ENCODE measurements at places on chromosomes 1 and 21.
A peak's percentile ranks its signal among the peaks of the same experiment; 100 is the strongest.

- no peaks in the 10 kb centered on the region for H3K4me1 ChIP-seq
- H3K27me3 ChIP-seq: no peaks in the 10 kb centered on the region
- no peak overlapping the region for H3K4me3 ChIP-seq
- H3K36me3 ChIP-seq: no peaks in the 10 kb centered on the region
- no peak overlapping the region for H3K27ac ChIP-seq
These were observed 7.7 kb upstream of the SLC5A9 start for GRCh38 chr1:48214820-48215219.

DNA sequence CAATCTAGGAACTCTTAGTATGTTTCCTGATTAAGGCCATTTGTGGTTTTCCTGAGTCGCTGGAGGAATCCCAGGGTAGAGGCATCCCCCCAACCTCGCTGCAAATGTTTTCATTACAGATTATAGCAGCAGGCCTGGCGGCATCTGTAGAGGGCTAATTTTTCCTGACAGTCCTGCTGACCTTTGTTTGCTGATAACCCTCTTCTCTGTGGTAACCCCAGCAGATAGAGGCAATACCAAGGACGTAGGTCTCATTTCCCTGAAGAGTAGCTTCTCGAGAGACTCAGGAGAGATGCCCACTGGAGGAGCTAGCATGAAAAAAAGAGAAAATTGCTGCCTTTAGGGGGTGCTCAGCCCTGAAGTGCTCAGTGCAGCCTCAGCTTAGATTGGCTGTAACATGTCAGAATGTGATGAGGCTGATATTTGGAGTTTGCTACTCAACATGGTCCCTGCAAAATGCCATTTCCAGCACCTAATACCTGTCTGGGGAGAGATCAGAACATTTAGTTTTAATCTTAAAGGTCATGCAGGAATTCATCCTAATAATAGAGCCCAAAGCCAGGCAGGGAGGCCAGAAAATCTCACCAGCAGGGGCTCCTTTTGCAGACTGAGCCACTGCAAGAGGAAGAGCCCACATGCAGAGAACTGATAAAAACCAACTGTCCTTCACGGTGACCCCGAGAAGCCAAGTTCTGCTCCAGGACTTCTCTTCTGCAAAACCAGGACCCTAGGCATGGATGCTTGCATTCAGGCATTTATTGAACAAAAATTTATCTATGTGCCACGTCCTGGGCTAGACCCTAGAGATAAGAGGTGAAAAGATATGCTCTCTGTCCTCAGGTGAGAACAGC is 184.5 kb downstream of the KAZN start:
- no peak overlapping the region for H3K4me3 ChIP-seq
- H3K27me3 ChIP-seq: peaks cover 5% of the 10 kb centered on the region
- no peak overlapping the region for H3K27ac ChIP-seq
- peak; percentile 31 for DNase-seq
- peaks cover 4% of the 10 kb centered on the region for H3K4me1 ChIP-seq

DNA sequence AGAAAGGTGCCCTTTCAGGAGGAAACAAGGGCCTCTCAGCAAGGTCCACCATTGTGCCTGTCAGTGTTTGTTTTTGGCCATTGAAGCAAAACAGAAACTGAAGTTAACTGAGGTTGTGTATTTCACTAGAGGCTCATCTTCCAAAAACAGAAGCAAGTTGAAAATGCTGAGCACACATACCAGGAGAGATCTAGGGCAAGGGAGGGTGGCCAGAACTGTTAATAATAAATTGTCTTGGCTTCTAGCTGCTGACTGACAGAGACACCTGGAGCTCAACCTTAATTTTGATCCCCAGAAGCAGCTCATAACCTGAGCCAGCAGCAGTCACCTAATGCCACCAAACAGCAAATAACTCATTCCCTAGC is 5.2 kb downstream of the AGMAT start:
- H3K27me3 ChIP-seq: no peaks in the 10 kb centered on the region
- H3K4me1 ChIP-seq: peaks cover 7% of the 10 kb centered on the region

GRCh38 chr1:75171876-75172275 is 37.7 kb downstream of the LHX8 start:
- no peaks in the 10 kb centered on the region for H3K36me3 ChIP-seq
- H3K27me3 ChIP-seq: no peaks in the 10 kb centered on the region
- DNase-seq: no peak
- H3K4me1 ChIP-seq: no peaks in the 10 kb centered on the region
- no peak overlapping the region for H3K4me3 ChIP-seq

DNA sequence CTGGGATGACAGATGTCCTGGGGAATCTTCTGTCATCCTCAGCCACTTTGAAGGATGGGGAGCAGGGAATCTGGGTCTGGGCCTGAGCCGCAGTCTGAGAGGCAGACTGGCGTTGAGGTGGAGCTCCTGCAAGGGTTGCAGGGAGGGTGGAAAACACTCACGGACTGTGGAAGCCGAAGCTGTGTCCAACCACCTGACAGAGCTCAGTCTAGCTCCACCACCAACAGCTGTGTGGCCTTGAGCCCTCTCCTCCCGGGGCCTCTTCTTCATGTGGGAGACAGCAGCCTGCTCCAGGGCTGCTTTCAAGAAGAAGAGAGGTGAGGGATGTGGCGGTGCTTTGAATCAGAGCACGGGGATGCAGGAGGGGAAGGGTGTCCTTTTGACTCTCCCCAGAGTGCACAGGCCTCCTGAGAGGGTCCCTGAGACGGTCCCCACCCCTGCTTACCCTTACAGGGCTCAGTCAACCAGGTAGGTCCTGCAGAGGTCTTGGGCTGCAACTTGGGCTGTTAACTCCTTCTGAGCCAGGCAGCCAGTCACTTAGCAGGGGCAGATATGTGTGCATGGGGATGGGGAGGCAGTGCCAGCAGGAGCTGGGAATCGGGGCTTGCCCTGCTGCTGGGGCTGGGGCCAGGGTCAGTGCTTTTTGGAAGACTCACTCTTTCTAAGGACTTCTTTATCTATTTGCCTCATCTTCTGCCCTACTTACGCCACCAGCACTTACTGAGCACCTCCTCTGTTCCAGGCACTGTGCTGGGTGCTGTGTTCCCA is 216.3 kb downstream of the PTPRU start:
- H3K4me1 ChIP-seq: peaks cover 3% of the 10 kb centered on the region
- DNase-seq: no peak
- peaks cover 15% of the 10 kb centered on the region for H3K27me3 ChIP-seq
- no peak overlapping the region for H3K27ac ChIP-seq

- H3K36me3 ChIP-seq: no peaks in the 10 kb centered on the region
- H3K4me3 ChIP-seq: no peak overlapping the region
- no peaks in the 10 kb centered on the region for H3K27me3 ChIP-seq
- DNase-seq: no peak
- no peak overlapping the region for H3K27ac ChIP-seq
These were observed 97.9 kb downstream of the USH2A start for GRCh38 chr1:216325336-216325735.

- DNase-seq: peak; percentile 93
- H3K27ac ChIP-seq: no peak overlapping the region
- no peaks in the 10 kb centered on the region for H3K36me3 ChIP-seq
- H3K4me3 ChIP-seq: no peak overlapping the region
- no peaks in the 10 kb centered on the region for H3K27me3 ChIP-seq
These were observed 154.2 kb upstream of the ZNHIT6 start for GRCh38 chr1:85862456-85862855.

- no peaks in the 10 kb centered on the region for H3K36me3 ChIP-seq
- no peaks in the 10 kb centered on the region for H3K4me1 ChIP-seq
- no peak overlapping the region for H3K27ac ChIP-seq
- no peak overlapping the region for H3K4me3 ChIP-seq
These were observed 703 bp upstream of the KRTAP12-1 start for GRCh38 chr21:44682580-44683151.

DNA sequence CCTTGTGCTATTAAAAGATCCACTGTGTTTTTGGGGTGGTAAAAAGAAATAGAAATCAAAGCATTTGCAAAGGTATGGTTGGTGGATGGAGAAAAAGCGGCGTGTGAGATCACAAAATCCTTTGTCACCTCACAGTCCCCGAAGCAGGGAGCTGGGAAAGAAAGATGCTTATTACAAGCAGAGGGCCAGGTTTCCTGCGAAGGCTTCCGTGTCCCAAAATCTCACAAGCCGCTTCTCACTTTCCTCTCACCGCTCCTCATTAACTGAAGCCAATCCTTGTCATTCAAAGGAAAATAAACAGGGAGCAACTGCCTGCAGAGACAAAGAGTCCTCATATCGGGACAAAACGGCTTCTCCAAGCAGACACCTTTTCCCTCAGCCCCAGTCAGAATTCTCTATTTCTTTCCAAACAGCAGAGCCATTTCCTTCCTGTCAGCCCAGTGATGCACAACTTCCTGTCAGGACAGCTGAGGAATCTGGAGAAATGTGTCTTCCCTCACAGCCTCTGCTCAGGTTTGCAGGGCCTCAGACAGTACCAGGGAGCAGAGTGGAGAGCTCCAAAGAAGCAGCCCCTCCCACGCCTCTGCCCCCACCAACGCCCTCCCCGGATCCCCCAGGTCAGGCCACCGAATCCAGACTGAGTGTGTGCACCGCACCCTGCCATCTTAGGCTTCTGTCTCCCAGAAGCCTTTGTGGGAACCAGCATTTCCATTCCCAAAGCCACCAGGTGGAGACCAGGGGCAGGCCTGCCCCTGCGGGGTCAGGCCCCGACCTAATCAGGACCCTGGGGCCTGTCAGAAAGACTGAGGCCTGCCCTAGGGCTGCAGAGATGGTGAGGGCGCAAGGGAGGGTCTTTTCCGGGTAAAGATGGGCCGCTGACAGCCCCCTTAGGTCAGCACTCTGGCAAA is 29.6 kb downstream of the KCNN3 start:
- H3K27ac ChIP-seq: no peak overlapping the region
- no peak overlapping the region for H3K4me3 ChIP-seq
- no peaks in the 10 kb centered on the region for H3K36me3 ChIP-seq
- peaks cover 3% of the 10 kb centered on the region for H3K4me1 ChIP-seq
- H3K27me3 ChIP-seq: peaks cover 35% of the 10 kb centered on the region

DNA sequence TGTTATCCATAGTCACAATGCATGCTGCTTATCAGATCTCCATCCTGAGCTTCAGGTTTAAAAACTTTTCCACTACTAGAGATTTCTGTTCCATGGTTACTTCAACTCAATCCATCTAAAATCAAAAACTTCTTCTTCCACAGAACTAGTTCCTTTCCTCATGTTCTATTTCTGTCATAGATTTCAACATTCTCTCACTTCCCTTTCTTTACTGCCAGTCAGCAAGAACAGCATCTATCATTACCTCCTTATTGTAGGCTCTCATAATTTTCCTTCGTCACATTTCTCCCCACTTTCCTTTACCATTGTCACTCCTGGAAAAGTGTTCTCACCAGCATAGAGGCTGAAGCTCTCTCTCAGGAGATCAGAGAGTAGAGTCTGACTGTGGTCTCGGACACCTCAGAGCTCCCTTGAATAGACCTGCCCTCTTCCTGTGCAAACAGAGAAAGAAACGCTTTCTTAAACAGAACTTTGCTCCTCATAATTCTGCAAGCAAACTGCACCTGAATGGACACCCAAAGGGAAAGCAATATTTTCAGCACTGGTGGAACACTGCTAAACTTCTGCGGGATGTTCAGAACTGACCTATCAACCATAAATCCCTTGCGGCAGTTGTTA is 48.7 kb upstream of the KIRREL1 start:
- H3K36me3 ChIP-seq: no peaks in the 10 kb centered on the region
- no peaks in the 10 kb centered on the region for H3K4me1 ChIP-seq

GRCh38 chr1:87760155-87760554 is 431.5 kb downstream of the LMO4 start:
- H3K4me3 ChIP-seq: no peak overlapping the region
- H3K27me3 ChIP-seq: no peaks in the 10 kb centered on the region
- no peak for DNase-seq

- no peaks in the 10 kb centered on the region for H3K4me1 ChIP-seq
- no peak for DNase-seq
- peaks cover 9% of the 10 kb centered on the region for H3K36me3 ChIP-seq
- no peak overlapping the region for H3K27ac ChIP-seq
These were observed 5.9 kb downstream of the IQGAP3 start for GRCh38 chr1:156566436-156566835.

DNA sequence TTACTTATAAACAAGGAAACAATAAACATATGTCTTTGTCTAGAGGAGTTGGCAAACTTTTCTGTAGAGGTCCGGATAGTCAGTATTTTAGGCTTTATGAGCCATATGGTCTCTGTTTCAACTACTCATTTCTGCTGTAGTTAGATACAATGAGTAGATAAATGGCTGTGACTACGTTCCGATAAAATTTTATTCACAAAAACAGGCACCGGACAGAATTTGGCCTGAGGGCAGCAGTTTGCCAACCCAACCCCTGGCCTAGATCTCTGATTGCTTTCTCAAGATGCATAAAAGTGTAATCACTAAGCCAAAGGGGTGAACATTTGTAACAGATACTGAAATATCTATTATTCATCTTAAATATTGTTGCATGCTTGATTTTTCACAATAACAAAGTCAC is 123.1 kb upstream of the ESRRG start:
- no peak for DNase-seq
- no peaks in the 10 kb centered on the region for H3K4me1 ChIP-seq
- H3K27ac ChIP-seq: no peak overlapping the region
- no peaks in the 10 kb centered on the region for H3K27me3 ChIP-seq
- no peak overlapping the region for H3K4me3 ChIP-seq

DNA sequence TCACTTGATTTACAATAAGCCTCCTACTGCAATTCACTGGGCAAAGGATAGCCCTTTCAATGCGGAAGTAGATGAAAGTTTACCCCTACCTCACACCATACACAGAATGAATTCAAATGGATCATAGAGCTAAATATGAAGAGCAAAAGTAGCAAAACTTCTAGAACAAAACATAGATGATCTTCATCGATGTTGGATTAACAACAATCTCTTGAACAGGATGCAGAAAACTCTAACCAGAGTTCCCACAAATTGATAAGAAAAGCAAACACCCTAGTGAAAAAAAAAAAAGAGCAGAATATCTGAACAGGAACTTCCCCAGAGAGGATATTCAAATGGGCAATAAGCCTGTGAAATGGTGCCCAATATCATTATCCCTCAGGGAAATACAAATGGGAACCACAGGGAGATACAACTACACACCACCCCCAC is 1.9 kb upstream of the UBASH3A start:
- no peak for DNase-seq
- H3K27me3 ChIP-seq: peaks cover 35% of the 10 kb centered on the region
- no peaks in the 10 kb centered on the region for H3K36me3 ChIP-seq
- H3K4me1 ChIP-seq: peaks cover 2% of the 10 kb centered on the region
- no peak overlapping the region for H3K4me3 ChIP-seq
- H3K27ac ChIP-seq: no peak overlapping the region

GRCh38 chr1:189185097-189185496 is 1292.6 kb downstream of the BRINP3 start:
- no peak overlapping the region for H3K4me3 ChIP-seq
- H3K27ac ChIP-seq: no peak overlapping the region
- H3K4me1 ChIP-seq: no peaks in the 10 kb centered on the region

- H3K4me1 ChIP-seq: peaks cover 10% of the 10 kb centered on the region
- H3K27me3 ChIP-seq: no peaks in the 10 kb centered on the region
These were observed 3.9 kb downstream of the NCAM2 start for GRCh38 chr21:21002153-21002552.

All from mesenchymal stem cell (in vitro differentiated cells and primary cell).